ENCODE measurements at places on chromosomes 1 and 21.

- DNase-seq, result no peak
Observed at GRCh38 chr1:46043458-46044017, 88.9 kb downstream of the PIK3R3 start.

- no peak for DNase-seq
Observed at GRCh38 chr1:171919891-171920887, 78.9 kb downstream of the DNM3 start.

DNA sequence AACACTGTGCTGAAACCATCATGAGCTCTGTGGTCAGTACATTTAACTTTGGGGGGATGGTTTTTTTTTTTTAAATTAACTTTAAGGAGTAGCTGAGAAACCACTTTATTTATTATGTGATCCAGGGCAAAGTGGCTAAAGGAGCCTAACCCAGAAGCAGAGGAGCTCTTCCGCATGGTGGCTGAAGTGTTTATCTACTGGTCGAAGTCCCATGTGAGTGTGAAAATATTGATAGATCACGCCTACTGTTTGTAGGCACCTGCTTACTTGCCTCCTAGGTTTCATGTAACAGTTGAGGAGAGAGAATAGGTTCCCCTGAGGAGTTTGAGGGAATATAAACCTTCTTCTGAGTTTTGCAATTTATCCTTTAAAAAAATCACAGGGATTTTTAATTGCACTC is 181.4 kb downstream of the ZP4 start:
- no peak for DNase-seq

- no peak for DNase-seq
Observed at GRCh38 chr1:23367451-23367790, 2.2 kb downstream of the ZNF436 start.

GRCh38 chr21:14718951-14719350 is 172.8 kb upstream of the SAMSN1 start:
- DNase-seq, result peak; percentile 67

- DNase-seq, result no peak
Observed at GRCh38 chr1:192913683-192914082, 104.8 kb downstream of the RGS2 start.
